ENCODE measurements at places on chromosomes 5 and 9.

DNA sequence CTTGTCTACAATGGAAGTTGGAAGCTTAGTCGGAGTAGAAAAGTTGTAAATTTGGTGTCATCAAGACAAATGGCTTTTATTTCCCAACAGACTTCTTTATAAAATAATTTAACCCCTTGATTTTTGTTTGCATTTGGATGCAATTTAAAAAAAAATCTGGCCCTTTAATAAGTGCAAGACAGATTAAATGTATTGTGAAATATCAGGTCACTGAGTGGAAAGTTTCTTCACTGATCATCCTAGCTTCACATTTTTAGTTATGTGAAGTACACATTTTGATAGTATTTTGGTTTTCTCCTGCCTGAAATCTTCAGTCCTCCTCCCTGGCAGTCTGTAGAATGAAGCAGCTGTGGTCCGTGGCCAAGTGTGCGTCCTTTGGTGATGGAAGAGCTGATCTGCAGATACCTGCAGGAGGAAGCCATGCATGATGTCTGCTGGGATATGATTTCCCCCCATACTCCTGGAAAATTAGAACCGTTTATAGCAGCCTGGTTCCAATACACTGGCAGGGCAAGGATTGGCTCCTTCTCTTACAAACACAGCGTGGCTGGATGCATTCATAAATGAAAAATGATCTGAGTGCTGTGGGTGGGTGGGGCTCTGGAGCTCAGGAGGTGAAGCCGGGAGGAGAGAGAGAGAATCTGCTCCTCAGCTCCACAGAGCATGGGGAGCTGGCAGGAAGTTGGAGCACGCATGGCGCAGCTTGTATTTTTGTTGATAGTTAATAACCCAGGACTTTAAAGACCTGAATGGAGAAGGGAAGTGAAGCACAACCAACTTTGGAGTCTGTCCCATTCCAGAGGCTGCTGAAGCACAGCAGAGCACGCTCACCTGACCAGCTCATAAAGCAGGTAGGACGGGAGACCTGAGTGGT is 238.4 kb downstream of the GOLPH3 start:
- no peak for DNase-seq

- no peak for DNase-seq
These were observed 47.5 kb downstream of the VPS13A start for GRCh38 chr9:77224746-77225312.

- DNase-seq, result no peak
These were observed 446.5 kb downstream of the GABRG2 start for GRCh38 chr5:162514116-162514515.

GRCh38 chr5:100313657-100314056 is 221.5 kb upstream of the FAM174A start:
- no peak for DNase-seq

DNA sequence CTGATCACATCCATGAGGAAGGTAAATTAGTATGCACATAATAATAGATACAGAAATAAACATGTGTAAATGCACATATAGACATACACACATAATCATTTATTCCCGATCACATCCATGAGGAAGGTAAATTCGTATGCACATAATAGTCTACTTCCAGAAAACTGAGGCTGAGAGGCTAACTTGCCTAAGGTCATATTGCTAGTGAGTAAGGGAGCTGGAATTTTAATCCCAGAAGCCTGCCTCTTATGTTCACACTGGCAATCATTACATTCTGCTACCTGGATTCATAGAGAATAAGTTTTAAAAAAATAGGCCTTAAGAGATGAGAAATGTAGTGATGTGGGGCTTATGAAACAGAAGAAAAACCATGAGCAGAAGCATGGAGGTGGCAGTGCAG is 716.3 kb downstream of the BRINP1 start:
- no peak for DNase-seq

- no peak for DNase-seq
These were observed 383.8 kb downstream of the NTRK2 start for GRCh38 chr9:85053206-85053786.

DNA sequence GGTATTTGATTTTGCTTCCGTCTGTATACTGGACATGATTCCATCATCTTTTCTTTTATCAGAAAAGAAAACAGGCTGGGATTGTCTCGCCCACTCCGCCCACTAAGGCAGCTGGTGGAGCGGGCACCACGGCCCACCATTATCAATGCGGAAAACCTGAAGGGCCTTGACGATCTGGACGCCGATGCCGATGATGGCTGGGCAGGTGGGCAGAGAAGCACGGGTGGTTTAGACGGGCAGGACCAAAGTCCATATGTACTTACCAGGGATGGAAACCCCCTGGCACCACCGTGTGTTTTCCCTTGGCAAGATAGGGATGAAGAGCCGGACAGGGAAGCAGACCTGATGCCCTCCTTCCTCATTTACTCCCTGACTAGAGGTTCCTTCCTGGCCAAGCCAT is 53.7 kb downstream of the PRRC2B start:
- DNase-seq, result no peak

GRCh38 chr9:83266331-83266665 is 203.4 kb upstream of the RASEF start:
- no peak for DNase-seq

- no peak for DNase-seq
These were observed 154.4 kb upstream of the CLINT1 start for GRCh38 chr5:158013303-158013702.

- DNase-seq, result no peak
These were observed 60.0 kb upstream of the TUT7 start for GRCh38 chr9:86413971-86414880.

DNA sequence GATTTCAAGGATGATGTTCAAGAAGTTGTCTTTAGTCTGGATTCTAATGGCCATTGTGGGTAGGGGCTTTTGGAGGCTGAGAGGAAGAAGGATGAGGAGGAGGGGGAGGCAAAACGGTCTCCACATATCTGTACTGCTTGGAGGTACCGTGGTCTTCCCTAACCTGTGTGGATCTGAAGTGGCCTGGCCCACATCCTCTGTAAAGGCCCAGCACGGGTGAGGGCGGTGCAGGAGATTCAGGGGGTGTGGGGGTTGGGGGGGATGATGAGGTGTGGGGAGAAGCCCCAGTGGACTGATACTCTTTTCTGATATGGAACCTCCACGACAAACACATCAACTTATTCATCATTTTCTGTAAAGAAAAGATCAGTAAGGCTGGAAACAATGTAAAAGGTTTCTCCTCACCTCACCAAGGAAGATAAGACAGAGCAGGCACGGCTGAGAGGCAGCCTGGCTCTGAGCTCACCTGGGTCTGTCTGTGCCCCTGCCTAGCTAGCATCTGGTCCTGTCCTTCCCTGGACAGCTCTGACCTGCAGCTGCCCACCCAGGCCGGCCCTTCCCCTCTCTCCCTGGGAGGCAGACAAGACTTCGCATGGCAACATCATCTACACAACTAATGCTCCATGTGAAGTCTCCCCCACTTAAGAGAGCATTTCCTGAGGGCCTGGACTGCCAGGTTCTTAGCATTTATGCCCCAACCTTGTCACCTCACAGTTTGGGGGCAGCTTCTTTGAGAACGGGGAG is 5.6 kb upstream of the IL3 start:
- no peak for DNase-seq

DNA sequence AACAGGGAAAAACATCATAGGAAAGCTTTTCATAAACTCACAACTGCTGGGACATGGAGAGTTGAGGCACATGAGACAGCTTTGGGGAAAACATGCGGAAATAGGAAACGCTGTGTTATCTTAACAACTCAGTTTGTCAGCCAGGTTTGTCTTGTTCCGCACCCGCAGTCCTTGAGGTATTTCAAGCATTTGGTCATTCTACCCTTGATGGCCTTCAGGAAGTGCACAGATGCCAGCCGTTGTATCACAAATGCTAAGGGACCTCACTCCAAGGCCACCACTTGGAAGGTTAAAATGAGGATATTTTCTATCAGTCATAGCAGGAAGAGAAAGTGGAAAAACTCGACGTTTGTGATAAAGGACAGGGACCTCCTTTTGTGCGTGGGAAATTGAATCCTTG is 83.8 kb downstream of the TRIO start:
- no peak for DNase-seq

DNA sequence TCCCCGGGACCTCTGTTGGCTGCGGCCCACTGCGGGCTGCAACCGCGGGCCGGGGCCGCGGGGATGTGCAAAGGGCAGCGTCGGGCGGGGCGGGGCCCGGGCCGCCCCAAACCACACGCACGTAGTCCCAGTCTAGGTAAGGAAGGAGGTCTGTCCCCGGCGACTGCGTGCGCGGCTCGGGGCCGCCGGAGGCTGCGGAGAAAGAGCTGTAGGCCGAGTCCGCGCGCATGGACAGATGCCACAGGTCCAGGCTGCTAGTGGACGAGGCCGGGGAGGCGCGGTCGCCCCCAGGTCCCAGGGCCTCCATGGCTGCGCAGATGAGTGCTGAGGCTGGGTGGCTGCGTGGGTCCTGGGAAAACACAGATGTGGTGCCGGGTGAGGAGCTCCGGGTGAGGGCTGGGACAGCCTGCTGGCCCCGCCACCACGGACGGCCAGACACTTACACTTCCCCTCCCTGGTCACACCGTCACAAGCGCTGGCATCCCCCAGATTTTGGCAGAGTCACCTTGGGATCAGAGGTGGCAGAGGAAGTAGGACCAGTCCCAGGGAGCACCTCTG is 4.5 kb downstream of the SHROOM1 start:
- no peak for DNase-seq

DNA sequence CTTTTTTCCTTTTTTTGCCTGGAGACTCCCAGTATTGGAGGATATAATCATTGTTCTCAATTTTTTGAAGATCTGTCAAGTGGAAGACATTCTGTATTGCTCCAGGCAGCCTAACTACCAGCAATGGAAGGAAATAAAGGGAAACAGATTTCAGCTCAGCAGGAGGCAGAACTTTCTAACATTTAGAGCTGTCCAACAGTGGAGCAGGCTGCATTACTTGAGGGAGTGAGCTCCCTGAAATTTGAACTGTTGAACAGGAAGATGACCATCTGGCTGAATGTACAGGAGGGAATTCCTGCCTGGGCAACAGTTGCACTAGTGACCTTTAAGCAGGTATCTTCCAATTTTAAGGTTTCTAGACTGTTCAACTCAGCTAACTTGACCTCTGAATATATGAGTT is 1.1 kb upstream of the GAPVD1 start:
- no peak for DNase-seq

- DNase-seq, result no peak
These were observed 7.8 kb upstream of the TGFBI start for GRCh38 chr5:136021016-136021405.

All from CD4-positive, alpha-beta T cell (primary cell).